ENCODE measurements at places on chromosomes 7 and 10.
A peak's percentile ranks its signal among the peaks of the same experiment; 100 is the strongest.

DNA sequence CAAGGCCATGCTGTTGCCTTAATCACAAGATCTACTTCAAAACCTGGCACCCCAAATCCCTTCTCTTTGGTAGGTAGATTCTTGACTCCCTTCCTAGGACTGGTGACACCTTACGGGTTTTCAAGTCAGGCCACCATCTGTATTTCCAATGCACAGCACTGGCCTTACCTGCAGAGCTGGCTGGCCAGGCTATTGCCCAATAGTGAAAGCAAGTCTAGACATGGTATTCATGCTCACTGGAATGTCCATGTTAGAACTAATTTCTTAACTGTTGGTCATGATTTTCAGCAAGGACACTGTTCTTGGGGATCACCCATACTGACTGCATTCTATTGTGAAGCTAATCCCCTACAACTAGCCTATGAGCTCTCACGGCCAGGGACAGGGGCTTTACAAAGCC, 313.1 kb upstream of the RNF32 start:
- no peak for DNase-seq

- DNase-seq: no peak
Measured at GRCh38 chr7:124130-124949, 68.0 kb upstream of the FAM20C start.

DNA sequence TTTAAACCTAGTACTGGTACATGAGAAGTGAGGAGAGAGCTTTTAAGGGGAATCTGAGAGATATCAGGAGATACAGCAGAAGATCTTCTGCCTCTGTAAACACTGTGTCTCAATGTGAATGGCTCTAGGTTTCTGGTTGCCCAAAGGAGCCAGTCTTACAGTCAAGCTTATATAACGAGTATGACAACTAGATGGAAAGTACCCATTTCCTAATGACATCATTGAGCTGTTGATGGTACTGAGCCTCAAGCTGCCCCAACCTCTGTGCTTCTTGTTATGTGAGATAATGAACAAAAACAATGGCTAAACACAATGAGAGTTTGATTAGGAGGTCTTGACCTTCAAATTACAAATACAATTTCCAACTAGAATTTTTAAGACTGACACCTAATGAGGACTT, 451.5 kb downstream of the SORCS1 start:
- no peak for DNase-seq

DNA sequence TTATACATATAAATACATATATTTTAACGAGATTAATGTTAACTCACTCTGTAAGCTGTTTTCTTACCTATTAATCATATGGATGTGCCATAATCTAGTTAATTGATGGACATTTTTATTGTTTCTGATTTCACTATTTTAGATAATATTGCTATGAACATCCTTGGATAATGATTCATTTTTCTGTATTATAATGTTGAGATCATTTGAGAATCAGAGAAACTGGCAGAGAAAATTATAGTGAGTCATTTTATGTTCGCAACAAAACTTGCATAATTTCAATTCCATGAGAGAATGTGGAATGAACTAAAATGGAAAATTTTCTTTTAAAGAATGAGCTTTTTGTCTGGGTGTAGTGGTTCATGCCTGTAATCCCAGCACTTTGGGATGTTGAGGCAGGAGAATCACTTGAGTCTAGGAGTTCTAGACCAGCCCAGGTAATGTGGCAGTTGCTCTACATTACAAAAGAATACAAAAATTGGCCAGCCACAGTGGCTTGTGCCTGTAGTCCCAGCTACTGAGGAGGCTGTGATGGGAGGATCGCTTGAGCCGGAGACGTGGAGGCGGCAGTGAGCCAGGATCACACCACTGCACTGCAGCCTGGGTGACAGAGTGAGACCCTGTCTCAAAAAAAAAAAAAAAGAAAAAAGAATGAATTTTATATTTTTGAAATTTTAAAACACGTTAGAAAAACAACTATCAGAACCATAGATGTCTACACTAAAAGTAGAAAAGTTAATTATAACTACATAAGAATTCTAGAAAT, 40.5 kb downstream of the PAPSS2 start:
- DNase-seq: no peak

GRCh38 chr10:63977329-63977923, 456.2 kb downstream of the REEP3 start:
- peak; percentile 66 for DNase-seq

All from RKO (cell line).